Brain microvascular endothelial cell (primary cell): ENCODE measurements at places on chromosomes 6 and 20.

GRCh38 chr6:116003668-116004067, 57.0 kb downstream of the FRK start:
- DNase-seq, result no peak

DNA sequence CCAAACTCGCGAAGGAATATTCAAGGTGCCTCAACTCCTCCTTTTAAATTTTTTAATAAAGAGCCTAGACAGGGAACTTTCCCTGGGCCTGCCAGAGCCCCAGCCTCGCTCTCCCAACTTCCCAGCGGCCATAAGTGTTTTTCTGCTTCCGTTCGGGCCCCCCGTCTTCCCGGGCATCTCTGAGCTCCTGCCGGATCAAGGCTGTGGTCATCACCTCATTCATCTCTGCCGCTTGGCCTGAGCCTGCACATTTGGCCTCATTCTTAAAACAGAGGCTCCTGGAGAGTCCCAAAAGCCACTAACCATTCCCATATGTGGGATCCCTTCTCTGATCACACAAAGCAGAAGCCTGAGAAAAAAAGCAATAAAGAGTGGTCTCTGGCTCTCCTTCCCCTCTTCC, 969.1 kb upstream of the DEFB115 start:
- no peak for DNase-seq

GRCh38 chr20:22878166-22878565, 156.9 kb upstream of the SSTR4 start:
- no peak for DNase-seq

DNA sequence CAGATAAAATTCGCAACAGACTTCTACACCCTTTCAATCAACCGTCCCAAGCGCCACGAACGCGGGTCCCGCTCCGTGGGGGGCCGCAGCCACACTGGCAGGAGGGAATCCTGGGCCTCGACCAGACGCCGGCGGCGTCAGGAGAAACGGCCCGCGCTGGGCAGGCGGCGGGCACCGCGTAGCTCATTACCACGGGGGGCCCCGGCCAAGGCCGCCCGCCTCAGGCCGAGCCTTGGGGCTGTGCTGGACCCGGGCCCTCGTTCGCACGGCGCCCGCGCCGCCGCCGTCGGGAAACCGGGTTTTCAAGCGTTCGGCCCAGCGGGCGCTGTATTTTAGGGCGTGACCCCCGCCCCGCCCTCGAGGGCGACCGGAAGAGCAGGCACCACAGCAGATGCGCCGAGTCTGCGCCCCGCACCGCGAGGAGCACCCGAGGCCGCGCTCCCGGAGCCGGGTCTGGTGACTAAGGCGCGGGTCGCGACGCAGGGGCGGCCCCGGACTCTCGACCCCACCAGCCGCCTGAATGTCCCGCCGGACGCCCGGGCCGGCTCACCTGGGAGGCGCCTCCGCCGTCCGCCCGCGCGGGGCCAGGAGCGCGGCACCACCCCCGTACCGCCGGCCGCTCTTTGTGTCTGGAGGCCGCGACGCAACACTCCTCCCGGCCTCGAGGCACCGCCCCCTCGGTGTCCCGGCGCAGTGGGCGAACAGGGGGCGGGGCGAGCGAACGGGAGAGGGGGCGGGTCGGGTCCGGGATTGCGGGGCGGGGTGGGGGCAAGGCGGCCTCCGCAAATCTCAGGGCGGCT, at the start of gene NINL:
TSS of gene NINL (minus strand) at position 627 of the 800 bp plus-strand sequence. CDS start 58,944 bp downstream, outside the sequence.
- DNase-seq, result no peak

GRCh38 chr6:703552-703951, 10.6 kb upstream of the EXOC2 start:
- no peak for DNase-seq

- DNase-seq, result no peak
Observed at GRCh38 chr6:85632164-85632942, 10.3 kb downstream of the SYNCRIP start.

DNA sequence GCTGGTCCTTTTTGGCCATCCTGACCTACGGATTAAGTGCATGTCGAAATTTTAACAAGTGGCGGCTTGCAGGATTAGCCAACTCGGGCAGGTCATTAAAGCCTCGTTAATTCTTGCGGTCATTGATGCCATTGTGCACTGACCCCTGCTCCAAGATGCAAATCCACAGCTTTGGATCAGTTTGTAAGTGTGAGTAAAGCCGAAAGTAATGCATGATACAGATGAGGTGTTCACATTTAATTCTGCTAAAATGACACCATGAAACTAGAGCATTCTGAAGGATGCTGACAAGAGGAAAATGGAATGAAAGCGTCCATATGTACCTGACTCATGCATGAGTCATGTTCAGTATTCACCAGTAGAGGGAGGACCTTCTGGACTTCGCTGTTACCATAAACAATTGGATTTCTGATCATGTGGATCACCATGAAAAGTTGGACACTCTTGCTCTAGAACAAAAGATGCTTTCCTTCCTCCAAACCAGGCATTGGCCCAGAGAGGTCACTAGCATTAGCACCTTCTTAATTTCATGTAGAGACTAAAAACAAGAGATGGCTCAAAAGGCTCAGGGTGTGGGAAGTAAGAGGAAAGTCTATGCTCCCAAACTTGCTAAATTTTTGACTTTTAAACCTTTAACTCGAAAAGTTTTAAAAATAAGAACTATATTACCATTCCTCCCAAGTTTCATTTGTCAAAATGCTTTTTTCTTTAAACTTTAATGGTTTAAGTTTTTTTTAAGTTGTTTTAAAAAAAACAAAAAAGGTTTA, 48.0 kb downstream of the MUC22 start:
- DNase-seq, result peak; percentile 78

DNA sequence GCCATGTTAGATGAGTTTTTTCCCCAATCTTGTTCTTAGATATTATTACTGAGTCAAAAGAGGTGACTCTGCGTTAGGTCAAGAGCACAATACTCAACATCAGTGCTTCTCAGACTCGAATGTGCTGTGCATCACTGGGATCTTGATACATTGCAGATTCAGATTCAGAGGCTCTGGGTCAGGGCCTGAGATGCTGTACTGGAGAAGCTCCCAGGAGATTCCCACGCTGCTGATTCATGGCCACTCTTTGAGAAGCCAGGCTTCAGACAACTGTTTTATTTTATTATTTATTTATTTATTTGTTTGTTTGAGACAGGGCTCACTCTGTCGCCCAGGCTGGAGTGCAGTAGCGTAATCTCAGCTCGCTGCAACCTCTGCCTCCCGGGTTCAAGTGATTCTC, 41.4 kb upstream of the ARID1B start:
- peak; percentile 41 for DNase-seq
